ENCODE measurements at places on chromosomes 3 and 15.

GRCh38 chr3:151550025-151550618 lies 89.3 kb upstream of the IGSF10 start:
- DNase-seq, result no peak

DNA sequence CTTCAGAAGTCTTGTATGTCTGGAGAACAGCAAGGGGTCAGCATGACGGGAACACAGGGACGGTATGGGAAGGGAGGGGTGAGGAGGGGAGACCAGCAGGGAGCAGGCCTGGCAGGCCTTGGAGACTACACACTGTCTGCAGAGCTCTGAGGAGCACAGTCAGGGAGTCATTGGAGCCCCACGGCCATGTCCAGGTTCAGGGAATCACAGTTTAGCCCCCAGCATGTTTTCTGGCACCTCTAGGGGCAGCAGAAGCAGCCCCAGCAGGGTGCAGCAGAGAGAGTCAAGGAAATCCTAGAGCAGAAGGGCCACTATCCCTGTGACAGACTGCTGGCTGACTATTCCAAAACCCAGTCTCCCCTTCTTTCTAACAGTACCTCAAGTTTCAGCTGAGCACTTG lies 3.2 kb downstream of the LAMP3 start:
- DNase-seq, result no peak

- no peak for DNase-seq
Measured at GRCh38 chr3:140995881-140996280, 54.2 kb downstream of the SLC25A36 start.

DNA sequence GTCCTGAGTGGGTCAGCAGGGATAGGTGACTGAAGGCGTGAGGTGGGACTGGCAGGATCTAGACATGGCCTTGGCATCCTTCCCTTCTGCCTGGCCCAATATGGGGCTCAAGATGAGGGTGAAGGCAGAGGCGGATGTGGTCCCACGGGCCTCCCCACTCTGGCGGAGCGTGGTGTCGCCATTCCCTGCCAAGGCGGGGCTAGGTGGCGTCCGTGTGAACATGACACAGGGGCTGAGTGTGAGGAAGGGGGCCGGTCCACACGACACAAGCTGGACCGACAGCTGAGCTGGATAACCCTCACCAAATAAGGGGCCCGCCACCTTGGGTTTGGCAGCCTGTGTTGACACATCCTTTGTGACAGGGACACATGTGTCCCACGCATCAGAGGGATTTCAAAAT lies 43.1 kb downstream of the ZNF710 start:
- no peak for DNase-seq

GRCh38 chr3:68007621-68008226 lies 353.3 kb upstream of the SUCLG2 start:
- DNase-seq, result no peak

DNA sequence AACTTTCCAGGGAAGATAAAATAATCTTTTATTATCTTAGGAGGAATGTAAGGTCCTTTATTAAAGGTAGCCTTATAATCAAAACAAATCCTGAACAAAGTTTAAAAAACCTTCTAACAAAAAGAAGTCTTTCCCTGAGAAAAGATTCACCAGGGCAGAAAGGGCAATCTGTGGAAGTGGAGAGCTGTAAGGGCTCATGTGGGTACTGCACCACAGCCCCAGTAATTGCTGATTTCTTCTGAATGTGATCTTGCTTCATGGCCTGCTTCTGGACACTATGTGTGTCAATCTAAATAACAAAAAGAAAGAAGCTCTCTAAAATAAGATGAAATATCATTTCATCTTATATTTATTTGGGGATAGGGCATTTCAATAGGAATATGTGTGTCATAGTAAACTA lies 1501.6 kb downstream of the OTOL1 start:
- DNase-seq, result no peak
